ENCODE measurements at places on chromosomes 16 and 17.

DNA sequence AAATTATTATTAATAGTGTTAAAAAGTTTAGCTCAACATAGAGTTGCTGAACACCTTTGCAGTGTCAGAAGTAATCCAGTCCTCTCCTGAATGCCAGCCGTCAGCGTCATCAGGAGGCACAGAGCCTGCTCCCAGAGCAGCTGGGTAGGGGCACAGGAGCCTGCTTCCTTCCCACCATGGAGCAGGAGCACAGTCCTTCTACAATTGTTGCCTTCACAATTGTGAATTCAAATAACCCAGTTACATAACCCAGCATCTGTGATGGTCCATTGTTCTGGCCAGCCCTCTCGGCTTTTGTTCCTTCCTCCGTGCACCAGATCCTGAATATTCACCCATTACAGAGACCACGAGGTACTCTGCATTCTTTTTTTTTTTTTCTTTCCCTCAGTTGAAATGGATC lies 393.9 kb upstream of the MAF start:
- DNase-seq = no peak

- DNase-seq = peak; percentile 66
Observed at GRCh38 chr17:50114849-50115357, 15.1 kb downstream of the SAMD14 start.

DNA sequence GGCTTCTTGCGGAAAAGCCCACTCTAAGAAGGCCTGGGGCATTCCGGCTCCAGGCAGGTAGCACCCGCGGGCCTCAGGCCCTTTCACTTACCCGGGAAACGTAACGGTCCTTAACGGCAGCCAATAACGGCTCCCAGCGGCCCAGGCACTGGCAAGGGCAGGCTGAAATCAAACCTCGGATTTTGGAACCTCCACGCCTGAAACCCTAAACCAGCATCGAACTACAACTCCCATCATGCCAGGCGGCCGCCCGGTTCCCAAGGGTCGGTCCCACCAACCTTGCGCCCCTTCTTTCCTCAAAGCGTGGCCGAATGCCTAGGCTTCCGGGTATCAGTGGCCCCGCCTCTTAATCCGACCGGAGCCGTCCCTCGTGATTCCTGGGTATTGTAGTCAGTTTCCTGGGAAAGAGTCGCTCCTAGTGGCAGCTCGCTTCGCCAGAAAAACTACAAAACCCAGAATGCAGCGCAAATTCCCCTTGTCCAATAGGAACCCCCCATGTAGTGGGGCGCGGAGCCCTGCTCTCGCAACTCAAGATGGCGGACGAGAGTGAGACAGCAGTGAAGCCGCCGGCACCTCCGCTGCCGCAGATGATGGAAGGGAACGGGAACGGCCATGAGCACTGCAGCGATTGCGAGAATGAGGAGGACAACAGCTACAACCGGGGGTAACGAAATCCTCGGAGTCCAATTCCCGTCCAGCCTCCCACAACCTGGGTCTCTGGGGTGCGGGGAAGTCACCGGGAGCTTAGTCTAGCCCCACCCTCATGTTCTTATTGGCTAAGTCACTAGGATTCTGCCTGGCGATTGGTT lies at the start of gene NMT1:
Gene NMT1 (plus strand): TSS at position 521 of the 809 bp plus-strand sequence. CDS start 13 bp downstream, at position 534.
- peak; percentile 89 for DNase-seq

GRCh38 chr17:17303847-17304490 lies 796 bp downstream of the NT5M start:
- no peak for DNase-seq

- DNase-seq = no peak
Observed at GRCh38 chr16:82183004-82183397, 13.0 kb upstream of the MPHOSPH6 start.

DNA sequence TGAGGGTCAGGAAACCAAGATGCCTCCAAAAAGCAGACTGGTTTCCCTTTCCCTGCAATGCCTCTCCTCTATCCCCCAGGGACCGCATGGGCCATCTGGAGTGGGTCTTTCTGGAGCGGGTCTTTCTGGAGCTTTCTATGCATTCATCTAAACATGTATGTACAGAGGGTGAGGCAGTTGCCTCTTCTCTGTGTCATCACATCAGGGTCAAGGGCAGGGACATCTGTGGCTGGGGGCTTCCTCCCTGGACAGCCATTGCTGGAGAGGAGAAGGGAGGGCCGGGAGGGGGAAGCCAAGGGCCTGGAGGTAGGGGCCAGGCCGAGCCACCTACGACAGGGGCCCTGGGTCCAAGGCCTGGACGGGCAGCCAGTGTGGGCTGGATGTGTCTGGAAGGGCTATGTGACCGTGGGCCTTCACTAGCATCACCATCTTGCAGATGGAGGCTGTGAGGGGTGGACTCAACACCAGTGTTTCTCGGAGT lies 840 bp downstream of the ADCY7 start:
- DNase-seq = no peak

DNA sequence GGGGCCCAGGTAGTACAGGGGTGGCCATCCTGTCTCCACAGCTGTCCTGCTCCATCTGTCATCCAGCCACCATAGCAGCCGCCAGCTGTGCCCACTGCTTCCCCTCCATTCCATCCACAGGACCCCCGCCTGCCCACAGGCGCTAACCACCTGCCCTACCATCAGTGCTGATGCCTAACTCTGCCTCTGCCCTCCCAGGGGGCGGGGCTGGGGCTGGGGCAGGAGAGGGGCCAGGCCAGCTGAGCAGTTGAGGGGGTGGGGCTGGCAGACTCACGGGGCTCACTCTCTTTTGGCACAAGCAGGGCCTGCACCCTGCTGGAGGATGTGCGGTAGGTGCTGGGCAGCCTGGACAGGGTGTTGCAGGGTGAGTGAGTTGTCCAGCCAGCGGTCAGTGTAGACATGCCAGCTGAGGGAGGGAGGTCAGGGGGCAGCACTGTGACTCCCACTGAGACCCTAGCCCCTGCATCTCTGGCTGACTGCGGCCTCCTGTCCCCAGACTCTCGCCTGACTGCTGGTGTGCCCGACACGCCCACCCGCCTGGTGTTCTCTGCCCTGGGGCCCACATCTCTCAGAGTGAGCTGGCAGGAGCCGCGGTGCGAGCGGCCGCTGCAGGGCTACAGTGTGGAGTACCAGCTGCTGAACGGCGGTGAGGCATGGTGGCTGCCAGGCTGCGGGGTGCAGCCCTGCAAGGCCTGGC lies 9.6 kb downstream of the GALK1 start:
- no peak for DNase-seq

DNA sequence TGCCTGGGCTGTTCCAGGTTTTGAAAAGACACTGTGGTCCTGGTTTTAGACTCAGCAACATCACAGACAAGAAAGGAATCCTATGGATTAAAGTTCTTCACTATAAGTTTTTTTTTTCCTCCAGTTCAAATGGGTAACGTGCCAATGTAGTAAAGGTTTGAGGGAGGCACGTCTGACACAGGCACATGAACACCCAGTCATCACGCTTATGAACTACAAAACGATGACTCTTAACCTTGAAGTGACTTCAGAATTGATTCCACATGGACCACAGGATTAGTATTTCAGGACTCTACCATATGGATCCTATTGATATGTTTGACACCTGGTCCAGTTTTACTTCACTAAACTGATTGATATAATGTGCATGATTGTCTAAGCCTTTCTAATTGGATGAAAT lies 2.3 kb downstream of the PRMT7 start:
- no peak for DNase-seq

DNA sequence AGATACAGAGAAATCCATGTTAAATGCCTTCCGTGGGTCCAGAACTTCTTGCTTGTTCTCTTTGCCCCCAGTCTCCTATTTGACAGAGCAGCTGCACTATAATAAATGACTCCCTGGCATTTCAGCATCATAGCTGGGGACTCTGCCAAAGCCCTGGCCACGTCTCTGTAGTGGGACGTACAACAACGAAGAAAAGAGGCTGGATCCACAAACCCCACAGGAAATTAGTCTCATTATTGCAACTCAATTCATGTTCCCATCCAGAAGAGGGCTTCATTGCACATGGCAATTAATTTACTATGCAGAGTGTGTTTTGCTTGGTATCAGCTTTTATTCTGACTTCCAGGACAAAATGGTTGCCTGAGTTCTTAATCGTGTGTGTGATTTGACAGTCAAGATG lies 121.3 kb downstream of the CDH13 start:
- DNase-seq = no peak

GRCh38 chr17:21201298-21201595 lies 12.7 kb downstream of the TMEM11 start:
- no peak for DNase-seq

GRCh38 chr16:76535-77272 lies 1.3 kb upstream of the MPG start:
- DNase-seq = no peak

GRCh38 chr16:88337021-88337420 lies 45.7 kb upstream of the ZNF469 start:
- DNase-seq = no peak

DNA sequence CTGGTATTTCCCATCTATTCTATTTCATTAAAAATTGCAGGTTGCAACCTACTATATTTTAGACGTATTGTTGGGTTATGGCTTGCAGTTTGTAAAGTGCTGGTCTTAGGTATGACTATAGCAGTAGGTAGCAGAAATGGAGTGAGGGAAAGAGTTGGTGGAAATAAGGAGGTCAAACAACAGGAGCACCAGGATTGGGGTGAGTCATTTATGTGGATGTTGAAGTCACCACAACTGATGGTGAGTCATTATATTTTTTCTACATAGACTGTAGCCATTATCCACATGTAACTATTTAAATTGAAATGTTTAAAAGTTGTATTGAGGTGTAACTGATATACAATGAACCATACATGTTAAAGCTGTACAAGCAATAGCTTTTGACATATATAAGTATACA lies 25.0 kb upstream of the HS3ST3A1 start:
- no peak for DNase-seq

DNA sequence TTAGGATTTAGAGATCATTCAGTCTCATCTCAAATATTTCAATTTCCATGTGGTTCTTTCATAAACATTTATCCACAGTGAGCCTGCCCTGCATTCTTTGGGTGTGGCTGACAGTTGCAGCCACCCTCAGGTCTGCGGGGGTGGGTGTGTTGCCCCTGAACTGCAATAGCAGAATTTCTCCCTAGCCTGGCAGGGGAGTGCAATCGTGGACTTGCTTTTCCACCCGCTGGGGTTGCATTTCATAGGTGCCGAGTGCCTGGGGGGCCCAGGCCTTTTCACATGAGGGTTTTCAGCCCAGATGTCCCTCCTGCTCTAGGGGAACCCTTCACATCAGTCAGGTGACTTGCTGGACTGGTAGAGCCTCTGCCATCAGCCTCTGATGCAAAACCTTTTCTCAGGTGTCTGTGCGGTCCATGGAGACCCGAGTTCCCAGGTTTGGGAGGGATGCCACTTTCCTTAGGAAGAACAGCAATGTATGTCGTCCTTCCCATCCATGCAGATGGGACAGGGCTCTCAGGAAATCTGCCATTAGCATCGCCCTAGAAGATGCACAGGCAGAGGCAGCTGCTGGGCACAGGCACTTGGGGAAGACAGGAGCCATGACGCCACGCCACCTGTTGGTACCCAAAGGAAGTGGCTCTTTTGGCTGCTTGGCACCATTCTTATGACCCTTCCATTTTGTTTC lies 2.4 kb upstream of the USP36 start:
- peak; percentile 76 for DNase-seq

- no peak for DNase-seq
Observed at GRCh38 chr16:47055136-47055885, 81.8 kb upstream of the DNAJA2 start.

- peak; percentile 80 for DNase-seq
Observed at GRCh38 chr17:4997302-4998026, at the start of the genes INCA1 and KIF1C. TSS of gene INCA1 (minus strand) at chr17:4997522. CDS start at chr17:4994437, 3,085 bp downstream. TSS of gene KIF1C (plus strand) at chr17:4997950. CDS start at chr17:5000247, 2,297 bp downstream.

DNA sequence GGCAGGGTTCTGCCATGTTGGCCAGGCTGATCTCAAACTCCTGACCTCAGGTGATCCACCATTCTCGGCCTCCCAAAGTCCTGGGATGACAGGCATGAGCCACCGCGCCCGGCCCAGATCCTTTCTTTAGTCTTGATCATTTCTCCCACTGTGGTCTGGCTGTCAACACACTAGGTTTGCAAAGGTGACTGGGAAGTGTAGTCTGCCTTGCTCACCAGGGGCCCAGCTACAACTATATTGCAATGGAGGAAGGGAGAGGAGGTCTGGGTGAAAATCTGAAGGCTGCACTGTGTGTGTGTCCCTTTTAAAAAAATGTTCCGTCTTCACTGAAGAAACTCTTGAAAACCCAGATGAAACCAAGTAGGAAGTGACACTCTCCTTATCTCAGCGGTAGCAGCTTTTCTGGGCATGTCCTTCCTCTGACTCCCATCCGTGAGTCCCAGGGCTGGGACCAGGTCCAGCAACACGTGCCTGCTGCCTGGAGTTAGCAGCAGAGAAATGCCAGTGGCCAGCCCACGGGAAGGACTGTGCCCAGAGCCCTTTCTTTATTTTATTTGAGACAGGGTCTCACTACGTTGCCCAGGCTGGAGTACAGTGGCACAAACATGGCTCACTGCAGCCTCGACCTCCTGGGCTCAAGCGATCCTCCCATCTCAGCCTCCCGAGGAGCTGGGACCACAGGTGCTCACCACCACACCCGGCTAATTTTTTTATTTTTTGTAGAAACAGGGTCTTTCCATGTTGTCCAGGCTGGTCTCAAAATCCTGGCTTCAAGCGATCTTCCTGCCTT lies 17.8 kb upstream of the KIF19 start:
- no peak for DNase-seq

GRCh38 chr17:57138956-57139576 lies 54.0 kb downstream of the AKAP1 start:
- no peak for DNase-seq

DNA sequence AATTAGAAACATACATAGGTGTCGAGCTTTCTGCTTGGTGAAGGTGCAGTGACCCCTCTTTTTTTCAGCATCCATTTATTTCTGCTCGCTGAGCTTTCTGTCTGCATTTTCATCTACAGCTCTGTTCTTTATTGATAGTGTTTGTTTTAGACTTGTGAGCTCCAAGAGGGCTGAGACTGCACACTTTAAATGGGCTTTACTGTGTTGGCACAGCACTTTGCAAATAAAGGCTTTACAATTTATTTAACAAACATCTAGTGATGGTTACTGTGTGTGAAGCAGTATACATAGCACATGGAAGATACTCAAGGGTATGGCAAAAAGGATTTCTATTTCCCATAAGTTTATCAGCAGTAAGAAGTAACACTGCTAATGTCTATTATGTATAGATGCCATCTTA lies 563.7 kb upstream of the HSBP1 start:
- no peak for DNase-seq

DNA sequence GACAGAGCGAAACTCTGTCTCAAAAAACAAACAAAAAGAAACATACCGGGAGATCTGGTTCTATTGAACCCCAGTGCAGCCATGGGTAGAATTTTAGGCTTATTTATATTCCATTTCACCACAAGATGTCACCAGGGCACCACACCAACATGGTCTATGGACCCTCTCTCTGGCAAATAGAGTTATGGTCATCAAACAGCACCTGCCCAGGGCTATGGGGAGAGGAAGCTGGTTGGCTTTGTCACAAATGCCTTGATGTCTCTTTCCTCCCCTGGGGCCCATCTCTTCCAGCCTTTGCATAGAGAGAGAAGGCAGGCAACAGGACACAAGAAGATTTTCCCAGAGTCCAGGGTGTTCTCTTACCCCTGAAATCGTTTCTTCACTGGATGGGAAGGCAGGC lies 128.4 kb downstream of the WWOX start:
- no peak for DNase-seq

- peak; percentile 10 for DNase-seq
Observed at GRCh38 chr17:41863074-41863848, 2.0 kb downstream of the KLHL11 start.

- DNase-seq = no peak
Observed at GRCh38 chr17:66647391-66647983, 187.4 kb upstream of the CACNG5 start.

Data from T-helper 1 cell (primary cell).